ENCODE measurements at places on chromosomes 3 and 15. TPM values are rescaled to one million over a fixed set of nuclear protein-coding genes. Genes with fewer than 3 reads are reported as not detected.

The GPX1 gene
- total RNA-seq, result 152 TPM

The HESX1 gene
- total RNA-seq, result not detected

The NPAP1 gene
- not detected for total RNA-seq

The ACTC1 gene
- not detected for total RNA-seq

The STT3B gene
- 347 TPM for total RNA-seq

The OXTR gene
- total RNA-seq, result 31.7 TPM

The GP9 gene
- total RNA-seq, result not detected

The SLC27A2 gene
- 0.30 TPM for total RNA-seq

Measured in smooth muscle cell of the umbilical artery (primary cell).